Fibroblast of the aortic adventitia (primary cell): ENCODE measurements at places on chromosomes 5 and 9. TPM values are rescaled to one million over a fixed set of nuclear protein-coding genes. Genes with fewer than 3 reads are reported as not detected.
A peak's percentile ranks its signal among the peaks of the same experiment; 100 is the strongest.

The CDX1 gene
- total RNA-seq: 0.18 and 0.65 TPM in 2 replicates

The PCDHB10 gene
- total RNA-seq: 0.36 and 0.41 TPM in 2 replicates

The RMRP gene
- total RNA-seq: 966 and 30,763 TPM in 2 replicates

The IRX1 gene
- 7.9 and 8.0 TPM in 2 replicates for total RNA-seq

The PCDHGA9 gene
- total RNA-seq: 4.1 and 7.3 TPM in 2 replicates

The TMC1 gene
- 0.36 and 0.49 TPM in 2 replicates for total RNA-seq

The SLC26A2 gene
- total RNA-seq: 12.7 and 20.2 TPM in 2 replicates

The SMIM3 gene
- 15.0 and 61.8 TPM in 2 replicates for total RNA-seq

The CNTLN gene
- total RNA-seq: 25.8 and 27.2 TPM in 2 replicates

DNA sequence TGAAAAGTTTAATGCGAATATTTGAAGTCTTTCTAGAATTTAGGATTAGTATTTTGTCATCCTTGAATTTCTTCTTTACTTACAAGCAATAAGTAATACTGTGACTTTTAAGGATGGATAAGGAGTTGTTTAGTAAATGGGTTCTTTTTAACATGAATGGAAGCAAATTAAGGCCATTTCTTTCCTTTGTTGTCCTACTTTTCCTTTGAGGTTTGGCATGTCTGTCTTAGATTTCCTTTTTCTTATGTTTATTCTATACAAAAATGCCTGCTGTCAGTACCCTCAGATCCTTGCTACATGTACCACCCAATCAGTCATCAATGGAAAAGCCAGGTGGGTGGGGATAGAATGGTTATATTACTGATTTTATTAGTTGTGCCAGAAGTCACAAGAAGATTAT, 10.2 kb downstream of the STX17 start:
- DNase-seq: no peak

- DNase-seq: peak; percentile 95
Measured at GRCh38 chr5:177456976-177457851, 10.6 kb downstream of the PRR7 start.

GRCh38 chr5:171968531-171968930, 37.9 kb downstream of the FBXW11 start:
- no peak for DNase-seq

DNA sequence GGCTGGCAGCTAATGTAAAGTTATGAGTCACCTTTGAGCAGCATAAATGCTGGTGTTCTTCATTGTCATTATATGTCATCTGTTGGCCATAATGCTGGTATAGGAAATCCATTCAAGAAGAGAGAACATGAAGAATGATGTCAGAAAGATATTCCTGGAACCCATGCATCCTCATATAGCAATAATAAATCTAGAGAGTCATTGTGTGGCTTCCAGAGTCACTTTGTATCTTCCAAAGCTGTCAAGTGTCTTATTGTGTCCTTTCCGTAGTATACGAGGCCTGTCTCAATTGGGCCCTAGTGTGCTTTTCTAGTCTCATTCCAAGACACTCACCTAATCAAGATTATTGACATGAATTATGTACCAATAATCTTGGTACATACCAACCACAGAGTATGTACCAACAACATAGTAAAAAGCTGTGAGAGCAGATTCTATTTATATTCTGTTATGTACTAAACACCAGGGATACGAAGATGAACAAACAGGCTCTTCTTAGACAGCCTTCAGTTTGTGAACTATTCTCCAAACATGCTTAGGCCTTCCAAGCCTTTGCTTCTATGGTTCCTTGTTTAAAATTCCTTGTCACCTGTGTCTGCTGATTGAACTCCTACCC, 110.1 kb downstream of the ERCC6L2 start:
- no peak for DNase-seq

- no peak for DNase-seq
Measured at GRCh38 chr9:19298436-19299000, 68.0 kb downstream of the DENND4C start.

DNA sequence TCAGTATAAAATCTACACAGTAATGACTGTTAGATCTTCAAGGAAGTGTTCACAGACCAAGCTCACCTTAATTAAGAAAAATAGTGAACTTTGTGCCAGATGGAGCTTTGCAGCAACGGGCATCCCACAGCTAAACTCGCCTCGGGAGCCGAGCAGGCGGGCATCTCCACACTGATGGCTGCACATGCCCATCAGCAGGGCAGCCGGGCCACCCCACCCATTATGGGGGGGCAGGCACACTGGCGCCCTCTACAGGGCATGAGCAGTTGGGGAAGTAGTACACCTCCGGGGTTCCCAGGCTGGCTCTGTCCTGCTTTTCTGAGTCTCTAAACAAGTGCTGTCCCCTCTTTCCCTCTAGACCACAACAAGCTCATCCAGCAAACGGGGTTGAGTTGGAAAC, 21.6 kb downstream of the ANKS6 start:
- DNase-seq: no peak

DNA sequence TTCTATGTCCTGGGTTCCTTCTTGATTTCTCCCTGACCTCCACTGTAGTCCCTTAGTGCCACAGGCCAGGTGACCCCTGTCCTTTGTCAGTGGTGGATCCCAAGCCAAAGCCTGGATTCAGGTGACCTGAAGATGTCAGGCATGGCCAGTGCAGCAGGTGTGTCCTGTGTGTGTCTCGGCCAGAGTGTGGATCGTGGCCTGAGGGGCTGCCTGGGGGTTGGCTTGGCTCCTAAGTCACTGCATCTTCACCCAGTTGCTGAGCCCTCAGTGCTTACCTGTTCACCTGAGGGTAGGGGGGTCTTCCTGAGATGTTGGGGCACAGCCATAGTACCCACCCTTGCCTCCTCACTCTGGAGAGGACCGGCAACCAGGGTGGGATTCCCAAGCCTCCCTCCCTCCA, 61.8 kb upstream of the PITX1 start:
- DNase-seq: no peak

DNA sequence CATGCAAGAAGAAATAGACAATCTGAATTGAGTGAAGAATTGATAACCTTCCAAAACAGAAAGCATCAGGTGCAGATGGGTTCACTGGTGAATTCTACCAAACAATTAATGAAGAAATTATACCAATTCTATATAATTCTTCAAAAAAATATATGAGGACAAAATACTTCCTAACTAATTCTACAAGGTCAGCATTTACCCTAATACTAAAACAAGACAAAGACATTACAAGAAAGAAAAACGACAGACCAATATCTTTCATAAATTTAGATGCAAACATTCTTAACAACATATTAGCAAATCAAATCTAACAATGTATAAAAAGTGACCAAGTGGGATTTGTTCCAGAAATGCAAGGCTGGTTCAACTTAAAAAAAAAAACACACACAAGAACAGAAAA, 183.9 kb downstream of the BARX1 start:
- no peak for DNase-seq

GRCh38 chr5:32786311-32786710, 75.2 kb downstream of the NPR3 start:
- DNase-seq: no peak

DNA sequence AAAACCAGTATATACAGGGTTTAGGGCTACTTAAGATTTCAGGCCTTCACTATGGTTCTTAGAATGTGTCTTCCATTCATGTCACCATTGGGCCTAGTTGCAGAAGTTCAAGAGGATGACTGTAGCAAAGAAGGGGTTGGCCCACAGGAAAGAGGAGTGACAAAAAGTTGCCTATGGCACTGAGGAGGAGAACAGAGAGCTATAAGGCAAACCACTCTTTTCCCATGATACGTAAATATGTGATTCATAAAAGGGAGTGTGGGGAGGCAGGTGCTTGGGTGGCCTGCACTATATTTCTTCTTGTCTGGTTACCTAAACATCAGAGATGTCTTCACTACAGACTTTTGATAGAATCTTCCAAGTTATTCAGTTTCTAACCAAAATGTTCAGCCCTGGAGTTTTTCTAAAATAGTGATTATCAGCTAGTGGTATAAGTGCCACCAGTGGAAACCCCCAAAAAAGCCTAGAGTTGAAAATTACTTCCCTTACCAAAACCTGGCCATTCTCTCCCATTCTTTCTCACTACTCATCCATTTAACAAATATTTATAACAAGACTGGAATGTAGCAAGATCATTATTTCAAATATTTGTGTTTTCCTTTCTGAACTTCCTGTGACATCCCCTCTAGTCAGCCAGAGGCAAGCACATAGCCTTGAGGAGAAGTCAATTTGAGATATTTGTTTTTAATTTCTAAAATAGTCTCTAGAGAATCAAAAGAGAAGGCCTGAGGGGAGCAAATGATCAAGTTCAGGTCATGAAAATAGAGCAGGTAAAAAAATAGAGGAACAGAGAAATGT, 367.4 kb downstream of the EFNA5 start:
- no peak for DNase-seq

DNA sequence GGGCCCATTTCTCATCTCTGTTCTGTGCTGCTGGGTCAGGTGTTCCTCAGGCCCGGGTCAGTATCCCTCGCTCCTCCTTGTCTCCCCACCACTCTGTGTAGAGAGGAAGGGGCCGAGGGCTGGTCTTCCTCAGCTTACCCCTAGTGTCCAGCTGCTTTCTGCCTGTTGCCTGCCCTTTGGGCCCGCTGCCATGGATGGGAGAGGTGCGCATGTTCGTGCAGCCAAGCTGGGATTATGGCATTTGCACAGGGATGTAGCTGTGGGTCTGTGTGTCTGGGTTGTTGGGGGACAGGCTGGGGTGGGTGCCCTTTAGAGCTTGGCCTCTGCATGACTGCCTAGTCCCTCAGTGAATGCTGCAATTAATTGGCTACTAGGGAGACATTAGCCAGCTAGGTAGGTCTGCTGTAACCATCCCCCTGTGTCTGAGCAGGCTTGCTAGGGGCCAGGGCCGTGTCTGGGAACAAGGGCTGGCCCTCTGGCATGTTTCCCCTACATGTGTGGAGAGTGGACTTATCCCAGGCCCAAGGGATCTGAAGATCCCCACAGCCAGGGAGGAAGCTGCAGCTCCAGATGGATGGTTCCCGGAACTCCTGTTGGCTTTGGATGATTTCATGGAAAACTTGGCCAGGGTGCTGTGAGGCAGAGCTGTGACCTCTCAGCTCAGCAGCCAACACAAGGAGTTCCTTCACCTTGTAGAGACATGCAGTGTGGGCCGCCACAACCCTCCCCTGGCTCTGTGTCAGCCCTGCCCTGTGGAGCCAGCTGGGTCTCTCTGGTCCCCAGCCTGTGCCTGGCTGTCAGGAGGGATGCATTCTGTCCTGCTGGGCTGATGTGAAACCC, 161.9 kb downstream of the MACROH2A1 start:
- peak; percentile 57 for DNase-seq

DNA sequence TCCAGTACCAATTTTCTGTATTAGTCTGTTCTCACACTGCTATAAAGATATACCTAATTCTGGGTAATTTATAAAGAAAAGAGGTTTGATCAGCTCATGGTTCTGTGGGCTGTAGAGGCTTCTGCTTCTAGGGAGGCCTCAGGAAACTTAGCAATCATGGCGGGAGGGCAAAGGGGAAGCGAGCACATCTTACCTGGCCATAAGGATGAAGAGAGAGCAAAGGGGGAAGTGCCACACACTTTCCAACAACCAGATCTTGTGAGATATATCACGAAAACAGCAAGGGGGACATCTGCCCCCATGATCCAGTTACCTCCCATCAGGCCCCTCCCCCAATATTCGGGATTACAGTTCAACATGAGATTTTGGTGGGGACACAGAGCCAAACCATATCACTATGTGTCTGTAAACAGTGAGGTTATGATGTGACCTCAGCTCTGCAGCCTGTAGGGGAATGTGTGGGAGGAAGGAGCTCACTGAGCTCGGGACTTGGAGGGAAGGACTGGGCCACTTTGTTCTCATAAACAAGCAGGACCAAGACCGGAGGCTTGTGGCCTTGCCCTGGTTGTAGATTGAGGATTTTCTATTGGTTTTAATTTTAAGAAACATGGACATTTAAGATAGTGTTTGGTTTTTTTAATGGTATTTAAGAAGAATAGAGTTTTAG, 85.2 kb downstream of the EHMT1 start:
- DNase-seq: no peak

- no peak for DNase-seq
Measured at GRCh38 chr9:121658166-121658565, 6.7 kb downstream of the DAB2IP start.

- peak; percentile 47 for DNase-seq
Measured at GRCh38 chr5:88944751-88945531, 62.0 kb upstream of the MEF2C start.

- no peak for DNase-seq
Measured at GRCh38 chr5:128667751-128668150, 129.7 kb upstream of the FBN2 start.

DNA sequence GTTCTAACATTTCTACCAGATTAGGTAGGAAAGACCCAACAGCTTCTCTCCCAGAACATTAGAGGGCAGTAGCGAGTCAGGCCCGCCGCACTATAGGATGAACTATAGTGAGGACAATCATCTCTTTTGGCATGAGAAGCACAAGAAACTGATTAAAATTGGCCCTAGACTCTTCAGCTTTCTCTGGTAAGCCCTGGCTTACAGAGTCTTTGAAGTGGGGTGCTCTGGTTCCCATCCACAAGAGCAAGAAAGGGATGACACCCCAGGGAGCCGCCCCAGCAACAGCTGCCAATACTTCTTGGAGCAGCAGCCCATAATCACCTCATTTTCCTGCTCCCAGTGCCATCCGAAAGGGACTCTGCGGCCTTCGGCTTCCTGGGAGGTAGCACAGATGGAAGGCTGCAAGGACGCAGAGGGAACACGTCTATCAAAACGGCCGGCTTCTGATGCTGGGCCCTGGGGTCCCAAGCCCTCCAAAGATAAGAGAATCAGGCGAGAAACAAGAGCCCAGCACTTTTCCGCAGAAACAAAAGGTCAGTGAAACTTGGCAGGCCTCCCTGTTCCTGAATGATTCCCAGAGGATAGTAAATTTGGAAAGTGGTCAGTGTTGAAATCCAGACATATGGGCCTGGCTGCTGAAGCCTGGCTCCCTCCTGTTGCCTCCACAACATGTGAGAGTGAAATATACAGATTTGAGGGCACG, 69.3 kb downstream of the HSD17B3 start:
- peak; percentile 73 for DNase-seq

DNA sequence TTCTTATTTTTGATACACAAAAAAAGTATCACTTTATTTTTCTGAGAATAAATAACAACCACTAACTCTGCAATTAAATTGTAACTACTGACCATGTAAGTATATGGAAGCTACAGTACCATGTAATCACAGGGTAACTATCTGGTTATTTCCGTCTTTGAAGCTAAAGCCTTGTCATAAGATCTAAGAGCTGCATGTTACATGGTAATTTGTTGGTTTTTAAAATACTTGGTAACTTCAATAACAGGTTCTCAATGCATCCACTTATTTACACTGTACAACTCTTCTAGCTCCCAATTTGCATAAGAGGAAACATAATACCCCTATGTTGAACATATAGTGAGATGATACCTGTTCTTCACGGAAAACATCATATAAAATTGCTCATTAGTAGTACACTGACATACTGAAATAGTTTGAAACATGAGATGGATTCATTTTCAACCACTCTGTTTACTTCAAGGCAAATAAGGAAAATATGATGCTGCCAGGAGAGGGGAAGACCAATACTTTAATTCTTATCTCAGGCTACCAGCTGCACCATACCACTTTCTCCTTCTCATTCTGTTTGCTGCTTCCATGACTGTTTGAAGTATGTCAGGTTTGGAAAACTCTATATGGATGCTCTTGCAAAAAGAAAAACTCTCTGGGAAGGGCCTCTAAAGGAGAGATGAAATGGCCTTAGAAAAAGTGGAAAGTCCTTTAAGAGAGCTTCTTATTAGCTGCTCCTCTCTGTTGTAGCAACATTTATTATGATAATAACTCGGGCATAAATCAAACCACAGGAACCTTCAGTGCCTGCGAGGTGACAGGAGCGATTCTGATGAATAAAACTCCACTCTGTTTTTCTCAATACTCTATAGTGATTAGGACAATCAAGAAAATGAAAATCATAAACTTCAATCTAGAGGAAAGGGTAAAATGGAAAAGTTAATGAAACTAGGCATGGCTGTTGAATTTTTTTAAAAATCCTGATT, 150.2 kb downstream of the KIAA0825 start:
- no peak for DNase-seq
